Myometrial cell (primary cell): ENCODE measurements at places on chromosomes 11 and 22. TPM values are rescaled to one million over a fixed set of nuclear protein-coding genes. Genes with fewer than 3 reads are reported as not detected.

The NLRP6 gene
- not detected in 2 replicates for total RNA-seq

The CDKN1C gene
- 40.8 and 43.8 TPM in 2 replicates for total RNA-seq

The GNG3 gene
- total RNA-seq, result not detected in 2 replicates

The TUBA8 gene
- total RNA-seq, result 0.18 TPM in 1 of 2 replicates, not detected in the other

The HTR3B gene
- not detected in 2 replicates for total RNA-seq

The TRPM5 gene
- total RNA-seq, result not detected in 2 replicates

The APOA5 gene
- total RNA-seq, result not detected in 2 replicates

The LRRN4CL gene
- 5.8 and 6.6 TPM in 2 replicates for total RNA-seq

The TSPO gene
- 821 and 840 TPM in 2 replicates for total RNA-seq

The MS4A3 gene
- not detected in 2 replicates for total RNA-seq

The OR5A1 gene
- total RNA-seq, result not detected in 2 replicates

The KIAA1671 gene
- 0.35 and 1.2 TPM in 2 replicates for total RNA-seq

The FAM83F gene
- total RNA-seq, result not detected in 2 replicates

The SLC7A4 gene
- total RNA-seq, result under 0.01 TPM in 1 of 2 replicates, not detected in the other

The RRP7A gene
- 37.9 and 49.0 TPM in 2 replicates for total RNA-seq

The GP1BB gene
- 0.29 and 3.0 TPM in 2 replicates for total RNA-seq
